ENCODE measurements at places on chromosomes 12 and 14. TPM values are rescaled to one million over a fixed set of nuclear protein-coding genes. Genes with fewer than 3 reads are reported as not detected.

Gene FOXM1
- 6.5 TPM for total RNA-seq

Gene CIROP
- not detected for total RNA-seq

Gene KCNMB4
- total RNA-seq, result 8.2 TPM

Gene ANO4
- 0.35 TPM for total RNA-seq

Gene PRICKLE1
- 12.9 TPM for total RNA-seq

Gene PPP1R1A
- total RNA-seq, result 17.6 TPM

Gene GPHB5
- total RNA-seq, result not detected

DNA sequence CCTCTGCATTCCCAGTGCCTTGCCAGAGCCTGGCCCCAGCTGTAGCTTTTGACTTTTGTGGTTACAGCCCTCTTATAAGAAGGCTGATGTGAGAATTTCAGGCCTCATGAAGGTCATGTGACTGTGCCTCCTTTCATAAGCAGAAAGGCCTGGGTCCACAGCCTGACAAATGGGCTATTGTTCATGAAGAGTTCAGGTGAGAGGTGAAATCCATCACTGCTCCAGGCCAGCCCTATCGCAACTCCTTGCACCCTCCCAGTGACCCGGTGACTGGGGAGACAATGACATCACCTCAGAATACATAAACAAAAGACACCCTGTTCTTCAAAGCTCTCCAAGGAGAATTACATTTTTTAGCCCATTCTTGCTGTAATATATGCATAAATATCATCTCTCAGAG, 321.5 kb downstream of the PCNX1 start:
- H3K27ac ChIP-seq, result no peak overlapping the region
- no peak for DNase-seq
- H3K36me3 ChIP-seq, result no peaks in the 10 kb centered on the region

- H3K36me3 ChIP-seq, result peaks cover 6% of the 10 kb centered on the region
- no peaks in the 10 kb centered on the region for H3K4me1 ChIP-seq
- DNase-seq, result no peak
- H3K27ac ChIP-seq, result no peak overlapping the region
Observed at GRCh38 chr14:68866991-68867533, 74.2 kb upstream of the ZFP36L1 start.

DNA sequence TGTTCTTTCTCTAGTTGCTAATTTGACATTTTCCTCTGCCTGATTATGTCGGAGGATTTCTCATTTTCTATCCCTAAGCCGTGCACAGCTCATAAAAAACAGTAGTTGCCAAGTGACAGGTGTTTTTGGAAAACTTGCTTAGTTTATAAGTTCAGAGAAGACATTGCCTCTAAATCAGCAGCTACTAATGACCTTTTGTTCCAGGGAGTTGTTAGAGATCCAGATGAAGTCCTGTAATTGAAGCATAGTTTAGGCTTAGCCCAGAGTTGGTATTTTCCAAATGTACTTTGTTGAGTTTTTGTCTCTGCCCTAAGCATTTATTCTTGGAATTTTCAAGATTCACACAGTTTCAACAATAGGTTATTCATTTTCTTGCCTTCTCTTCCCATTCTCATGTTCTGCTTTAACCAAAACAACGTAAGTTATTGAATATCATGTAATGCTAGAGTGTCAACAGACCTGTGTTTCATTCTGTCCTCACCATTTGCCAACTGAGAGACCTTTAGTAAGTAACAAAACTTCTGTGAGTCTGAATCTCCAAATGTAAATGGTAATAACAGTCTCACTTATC, 110.0 kb upstream of the SLCO1C1 start:
- H3K4me1 ChIP-seq, result peaks cover 9% of the 10 kb centered on the region
- no peak for DNase-seq
- H3K36me3 ChIP-seq, result no peaks in the 10 kb centered on the region
- H3K27me3 ChIP-seq, result no peaks in the 10 kb centered on the region

- no peaks in the 10 kb centered on the region for H3K27me3 ChIP-seq
- DNase-seq, result no peak
- no peak overlapping the region for H3K4me3 ChIP-seq
- H3K4me1 ChIP-seq, result no peaks in the 10 kb centered on the region
Observed at GRCh38 chr12:124347805-124348658, 53.1 kb downstream of the RFLNA start.

- no peaks in the 10 kb centered on the region for H3K27me3 ChIP-seq
- no peaks in the 10 kb centered on the region for H3K36me3 ChIP-seq
- no peak overlapping the region for H3K4me3 ChIP-seq
- DNase-seq, result no peak
- H3K27ac ChIP-seq, result no peak overlapping the region
- no peaks in the 10 kb centered on the region for H3K4me1 ChIP-seq
Observed at GRCh38 chr12:71183018-71183417, 25.2 kb upstream of the TSPAN8 start.

DNA sequence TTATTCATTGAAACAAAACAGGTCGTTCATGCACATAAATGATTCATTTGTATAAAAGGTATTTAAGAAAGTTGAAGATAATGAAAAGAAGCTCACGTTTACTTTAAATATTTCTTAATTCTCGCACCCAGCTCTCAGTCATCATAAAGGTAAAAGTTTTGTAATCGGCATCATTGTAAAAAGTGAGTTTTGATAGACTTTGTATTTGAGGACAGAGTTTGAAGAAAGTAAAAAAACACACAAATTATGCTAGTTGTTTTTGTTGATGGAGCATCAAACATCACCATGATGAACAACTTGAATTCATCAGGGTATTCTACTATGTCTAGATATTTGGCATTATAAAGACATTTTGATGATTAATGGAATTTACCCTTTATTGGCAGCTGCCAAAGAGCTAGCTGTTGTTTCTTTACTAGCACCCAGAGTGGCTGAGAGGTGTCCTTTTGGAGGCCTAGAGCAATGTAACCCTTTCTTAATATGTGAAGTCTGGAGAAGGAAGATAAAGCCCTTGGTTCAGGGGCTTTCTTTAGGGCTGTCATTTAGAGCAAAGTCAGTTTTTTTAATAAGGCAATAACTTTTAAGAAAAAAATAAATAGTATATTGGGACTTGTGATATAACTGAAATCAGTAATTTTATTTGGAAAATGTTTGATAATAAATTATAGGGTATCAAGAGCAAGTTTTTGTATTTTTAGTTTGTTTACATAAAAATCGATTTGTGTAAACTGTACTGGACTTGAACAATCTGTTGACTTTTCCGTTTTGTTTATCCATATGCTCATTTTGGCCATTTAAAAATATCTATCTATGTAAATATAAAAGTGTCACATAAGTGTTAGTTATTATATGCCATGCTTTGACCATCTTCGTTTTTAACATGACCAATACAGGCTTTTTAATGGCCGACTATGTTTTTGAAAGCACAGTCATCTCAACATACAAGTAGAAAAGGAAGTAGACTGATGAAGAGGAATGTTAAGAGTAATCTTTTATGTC, 7.4 kb downstream of the GLRX5 start:
- DNase-seq, result no peak
- H3K36me3 ChIP-seq, result peaks cover 12% of the 10 kb centered on the region
- no peaks in the 10 kb centered on the region for H3K27me3 ChIP-seq
- H3K27ac ChIP-seq, result no peak overlapping the region
- H3K4me3 ChIP-seq, result no peak overlapping the region

DNA sequence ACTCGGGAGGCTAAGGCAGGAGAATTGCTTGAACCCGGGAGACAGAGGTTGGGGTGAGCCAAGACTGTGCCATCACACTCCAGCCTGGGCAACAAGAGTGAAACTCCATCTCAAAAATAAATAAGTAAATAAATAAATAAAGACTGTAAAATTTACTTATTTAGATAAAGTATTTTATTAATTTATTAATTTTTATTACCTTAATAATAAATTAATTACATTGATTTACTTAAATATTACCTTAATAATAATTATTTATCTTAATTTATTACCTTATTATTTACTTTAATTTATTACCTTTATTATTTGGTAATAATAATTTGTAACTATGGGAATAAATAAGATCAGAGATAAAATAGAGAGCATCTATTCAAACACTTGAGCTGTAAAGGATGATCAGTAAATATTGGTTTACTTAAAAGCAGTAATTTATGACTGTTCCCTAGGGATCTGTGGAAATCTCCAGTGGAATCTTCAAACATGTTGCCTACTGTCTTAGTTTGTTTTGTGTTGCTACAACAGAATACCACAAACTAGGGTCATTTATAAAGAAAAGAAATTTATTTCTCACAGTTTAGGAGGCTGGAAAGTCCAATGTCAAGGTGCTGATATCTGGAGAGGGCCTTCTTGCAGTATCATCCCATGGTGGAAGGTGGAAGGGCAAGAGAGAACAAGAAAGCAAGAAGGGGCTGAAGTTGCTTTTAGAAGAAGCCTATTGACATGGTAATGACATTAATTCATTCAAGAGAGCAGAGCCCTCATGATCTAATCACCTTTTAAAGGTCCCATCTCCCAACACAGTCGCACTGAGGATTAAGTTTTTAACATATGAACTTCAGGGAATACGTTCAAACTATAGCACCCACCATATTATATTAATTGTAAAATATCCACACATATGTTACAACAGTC, 37.1 kb downstream of the SOCS2 start:
- H3K27me3 ChIP-seq, result no peaks in the 10 kb centered on the region
- H3K4me1 ChIP-seq, result no peaks in the 10 kb centered on the region
- no peak overlapping the region for H3K4me3 ChIP-seq
- no peak overlapping the region for H3K27ac ChIP-seq

DNA sequence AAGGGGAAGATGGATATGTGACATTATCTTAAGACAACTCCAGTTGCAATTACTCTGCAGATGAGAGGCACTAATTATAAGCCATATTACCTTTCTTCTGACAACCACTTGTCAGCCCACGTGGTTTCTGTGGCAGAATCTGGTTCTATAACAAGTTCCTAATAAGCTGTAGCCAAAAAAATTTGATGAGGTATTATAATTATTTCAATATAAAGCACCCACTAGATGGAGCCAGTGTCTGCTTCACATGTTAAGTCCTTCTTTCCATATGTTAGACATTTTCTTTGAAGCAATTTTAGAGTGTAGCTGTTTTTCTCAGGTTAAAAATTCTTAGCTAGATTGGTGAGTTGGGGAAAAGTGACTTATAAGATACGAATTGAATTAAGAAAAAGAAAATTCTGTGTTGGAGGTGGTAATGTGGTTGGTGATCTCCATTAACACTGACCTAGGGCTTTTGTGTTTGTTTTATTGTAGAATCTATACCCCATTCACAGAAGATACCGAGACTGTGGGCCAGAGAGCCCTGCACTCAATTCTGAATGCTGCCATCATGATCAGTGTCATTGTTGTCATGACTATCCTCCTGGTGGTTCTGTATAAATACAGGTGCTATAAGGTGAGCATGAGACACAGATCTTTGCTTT, 36.9 kb downstream of the PSEN1 start:
- H3K4me3 ChIP-seq, result no peak overlapping the region
- peaks cover 2% of the 10 kb centered on the region for H3K4me1 ChIP-seq
- H3K36me3 ChIP-seq, result peaks cover 59% of the 10 kb centered on the region

GRCh38 chr14:30882431-30882830, 8.1 kb downstream of the COCH start:
- no peak for DNase-seq
- H3K27ac ChIP-seq, result no peak overlapping the region
- no peaks in the 10 kb centered on the region for H3K36me3 ChIP-seq

GRCh38 chr12:47139000-47139681, 59.4 kb upstream of the AMIGO2 start:
- no peak overlapping the region for H3K27ac ChIP-seq
- no peaks in the 10 kb centered on the region for H3K36me3 ChIP-seq
- H3K4me3 ChIP-seq, result no peak overlapping the region

- peaks cover 2% of the 10 kb centered on the region for H3K27me3 ChIP-seq
- H3K4me3 ChIP-seq, result no peak overlapping the region
- peaks cover 6% of the 10 kb centered on the region for H3K4me1 ChIP-seq
- DNase-seq, result no peak
Observed at GRCh38 chr14:101470266-101470665, 91.0 kb upstream of the DIO3 start.

DNA sequence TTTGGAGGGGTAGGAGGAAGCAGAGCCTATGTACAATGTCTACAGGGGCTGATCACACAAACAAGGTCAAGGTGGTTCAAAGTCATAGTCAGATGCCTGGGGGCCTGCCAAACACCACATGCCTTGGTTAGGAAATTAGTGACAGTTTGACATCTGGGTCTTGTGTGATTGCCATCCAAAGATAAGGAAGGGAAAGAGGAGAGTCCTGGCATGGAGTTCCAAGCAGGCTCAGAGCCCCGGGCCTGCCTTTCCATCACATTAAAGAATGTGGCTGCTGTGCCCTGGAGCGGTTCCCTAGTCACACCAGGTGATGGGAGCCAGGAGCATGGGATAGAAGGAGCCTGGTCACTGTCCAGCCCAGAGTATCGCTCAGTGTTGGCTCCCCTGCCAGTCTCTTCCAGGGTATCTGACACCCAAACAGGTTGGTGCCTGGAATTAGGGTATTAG, 53.6 kb upstream of the BCL2L14 start:
- no peaks in the 10 kb centered on the region for H3K27me3 ChIP-seq
- DNase-seq, result no peak
- H3K4me1 ChIP-seq, result peaks cover 35% of the 10 kb centered on the region
- no peak overlapping the region for H3K27ac ChIP-seq
- no peak overlapping the region for H3K4me3 ChIP-seq
- no peaks in the 10 kb centered on the region for H3K36me3 ChIP-seq

DNA sequence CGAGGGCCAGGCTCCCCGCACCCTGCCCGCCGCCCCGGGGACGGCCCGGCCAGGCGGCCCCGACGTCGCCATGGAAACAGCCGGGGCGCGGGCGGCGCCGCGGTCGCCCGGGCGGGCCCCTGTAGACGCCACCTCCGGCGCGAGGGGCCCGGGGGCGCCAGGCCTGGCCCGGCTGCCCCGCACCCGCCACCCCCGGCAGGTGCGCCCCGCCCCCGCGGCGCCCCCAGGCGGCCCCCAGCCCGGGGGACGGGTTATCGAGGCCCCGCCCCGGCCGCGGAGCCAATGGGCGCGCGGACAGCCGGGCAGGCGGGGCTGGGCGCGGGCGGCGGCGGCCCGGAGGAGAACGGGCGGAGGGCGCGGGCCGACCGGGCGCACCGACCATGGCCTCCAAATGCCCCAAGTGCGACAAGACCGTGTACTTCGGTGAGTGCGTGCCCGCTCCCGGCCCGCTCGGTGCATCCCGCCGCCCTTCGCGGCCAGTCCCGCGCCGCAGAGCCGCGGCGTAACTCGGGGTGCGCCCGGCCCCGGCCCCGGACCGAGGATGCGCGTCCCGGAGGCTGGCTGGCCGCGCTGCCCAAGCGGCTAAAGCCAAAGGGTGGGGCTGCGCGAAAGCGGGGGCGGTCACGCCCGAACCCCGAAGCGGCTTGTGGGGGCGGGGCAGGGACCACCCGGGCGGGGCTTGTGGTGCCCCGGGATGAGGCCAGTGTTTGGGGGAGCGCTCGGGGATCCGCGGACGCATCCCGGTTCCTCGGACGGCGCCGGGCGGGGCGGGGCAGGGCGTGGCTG, at the start of gene CRIP2:
Gene CRIP2, plus strand, starts transcription at position 339 of the 786 bp plus-strand sequence. Its CDS starts 42 bp downstream, at position 381.
- peak; percentile 79 for DNase-seq
- H3K27ac ChIP-seq, result peak within 1 kb of the TSS; percentile 95
- peaks cover 69% of the 10 kb centered on the region for H3K4me1 ChIP-seq
- H3K27me3 ChIP-seq, result peaks cover 7% of the 10 kb centered on the region
- H3K36me3 ChIP-seq, result peaks cover 15% of the 10 kb centered on the region

GRCh38 chr12:47214771-47215170, 135.0 kb upstream of the AMIGO2 start:
- no peak overlapping the region for H3K4me3 ChIP-seq
- DNase-seq, result no peak
- H3K27me3 ChIP-seq, result no peaks in the 10 kb centered on the region

GRCh38 chr14:73753124-73753886, 39.1 kb upstream of the PNMA1 start:
- peak; percentile 62 for DNase-seq
- H3K4me1 ChIP-seq, result peaks cover 94% of the 10 kb centered on the region
- no peaks in the 10 kb centered on the region for H3K27me3 ChIP-seq
- H3K4me3 ChIP-seq, result peak overlapping the region; percentile 4
- peak overlapping the region; percentile 98 for H3K27ac ChIP-seq

Data from muscle of leg (tissue), 16 donors.